ENCODE measurements at places on chromosomes 2 and 18. TPM values are rescaled to one million over a fixed set of nuclear protein-coding genes. Genes with fewer than 3 reads are reported as not detected.

DNA sequence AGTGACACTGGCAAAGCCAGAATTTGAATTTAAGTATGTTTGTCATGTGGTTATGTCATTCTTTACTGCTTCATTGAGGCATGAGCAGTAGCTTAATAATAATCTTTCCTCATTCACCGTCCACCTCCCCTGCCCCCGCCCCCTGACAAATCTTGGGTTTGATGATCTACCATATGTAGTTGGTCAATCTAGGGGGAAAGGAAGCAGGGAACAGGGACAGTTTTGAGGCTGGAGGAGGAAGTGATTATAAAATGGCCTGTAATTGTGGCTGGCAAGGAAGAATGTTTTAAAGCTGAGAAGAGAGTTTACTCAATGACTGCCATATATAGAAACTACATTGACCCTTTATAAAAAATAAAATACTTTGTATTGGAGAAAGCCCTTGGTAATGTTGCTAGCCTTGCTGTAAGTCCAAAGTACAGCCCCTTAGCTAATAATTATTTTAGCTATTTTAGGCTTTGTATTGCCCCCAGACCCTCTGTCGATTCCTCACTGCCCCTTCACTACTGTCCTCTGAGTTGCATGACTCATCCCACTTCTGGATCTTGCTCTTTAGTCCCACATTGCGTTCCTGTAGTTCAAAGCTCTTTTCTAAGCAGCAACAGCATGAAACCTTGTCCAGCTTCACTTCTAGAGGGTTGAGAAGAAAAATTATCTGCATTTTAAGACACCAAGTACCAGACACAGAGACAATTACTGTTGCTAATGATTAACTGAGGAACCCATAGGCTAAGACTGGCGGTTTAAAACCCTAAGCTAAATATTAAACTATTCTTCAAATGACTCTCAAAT lies 38.4 kb downstream of the PELI1 start:
- DNase-seq, result no peak

DNA sequence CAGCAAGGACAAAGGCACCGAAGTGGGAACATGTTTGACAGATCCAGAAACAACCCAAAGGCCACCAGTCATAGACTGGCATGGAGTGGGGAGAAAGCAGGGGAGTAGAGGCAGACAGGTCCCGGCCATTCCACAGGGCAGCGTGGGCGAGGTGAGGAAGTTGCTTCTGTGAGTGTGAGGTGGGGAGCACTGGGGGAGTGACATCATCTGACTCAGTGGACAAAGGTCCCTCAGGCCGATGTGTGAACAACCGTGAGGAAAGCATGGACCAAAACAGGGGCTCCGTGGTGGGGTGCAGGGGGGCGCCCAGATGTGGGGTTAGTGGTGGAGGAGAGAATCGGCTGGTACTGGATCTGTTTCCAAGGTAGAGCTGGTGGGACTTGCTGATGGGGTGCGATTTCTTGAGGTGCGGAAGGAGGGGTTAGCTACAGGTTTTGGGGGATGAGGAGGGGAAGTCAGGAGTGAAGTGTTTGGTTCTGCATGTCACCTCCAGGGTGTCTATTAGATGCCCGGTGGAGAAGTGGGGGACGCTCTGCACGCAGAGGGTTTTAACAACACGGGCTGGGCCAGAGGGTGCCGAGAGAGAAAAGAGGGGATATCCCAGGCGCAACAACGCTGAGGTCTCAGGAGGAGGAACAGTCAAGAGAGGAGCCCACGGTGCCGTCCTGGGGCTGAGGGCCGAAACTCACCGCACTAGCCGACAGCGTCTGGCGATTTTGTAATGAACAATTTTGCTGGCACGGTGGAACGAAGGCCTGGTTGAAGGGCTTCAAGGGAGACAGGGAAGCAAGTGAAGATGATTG lies 2.5 kb upstream of the SFT2D3 start:
- DNase-seq, result no peak

- no peak for DNase-seq
Observed at GRCh38 chr2:205764270-205764746, 82.0 kb downstream of the NRP2 start.

DNA sequence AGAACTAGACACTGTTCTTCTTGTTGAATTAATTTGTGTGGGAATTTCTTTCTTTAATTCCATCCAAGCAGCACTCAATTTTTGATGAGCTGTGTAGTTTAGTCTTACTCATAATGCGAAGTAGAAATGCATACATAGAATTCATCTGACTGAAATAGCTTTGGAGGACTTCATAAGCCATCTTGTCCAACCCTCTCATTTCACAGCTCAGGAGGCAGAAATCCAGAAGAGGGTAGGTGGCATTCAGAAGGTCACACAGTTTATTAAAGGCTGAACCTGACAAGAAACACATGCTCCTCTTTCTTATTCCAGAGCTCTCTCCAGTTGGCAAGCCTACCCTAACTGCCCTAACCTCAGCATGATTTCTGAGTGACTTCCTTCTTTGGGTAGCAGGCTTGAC lies 169.2 kb upstream of the NOSTRIN start:
- no peak for DNase-seq

DNA sequence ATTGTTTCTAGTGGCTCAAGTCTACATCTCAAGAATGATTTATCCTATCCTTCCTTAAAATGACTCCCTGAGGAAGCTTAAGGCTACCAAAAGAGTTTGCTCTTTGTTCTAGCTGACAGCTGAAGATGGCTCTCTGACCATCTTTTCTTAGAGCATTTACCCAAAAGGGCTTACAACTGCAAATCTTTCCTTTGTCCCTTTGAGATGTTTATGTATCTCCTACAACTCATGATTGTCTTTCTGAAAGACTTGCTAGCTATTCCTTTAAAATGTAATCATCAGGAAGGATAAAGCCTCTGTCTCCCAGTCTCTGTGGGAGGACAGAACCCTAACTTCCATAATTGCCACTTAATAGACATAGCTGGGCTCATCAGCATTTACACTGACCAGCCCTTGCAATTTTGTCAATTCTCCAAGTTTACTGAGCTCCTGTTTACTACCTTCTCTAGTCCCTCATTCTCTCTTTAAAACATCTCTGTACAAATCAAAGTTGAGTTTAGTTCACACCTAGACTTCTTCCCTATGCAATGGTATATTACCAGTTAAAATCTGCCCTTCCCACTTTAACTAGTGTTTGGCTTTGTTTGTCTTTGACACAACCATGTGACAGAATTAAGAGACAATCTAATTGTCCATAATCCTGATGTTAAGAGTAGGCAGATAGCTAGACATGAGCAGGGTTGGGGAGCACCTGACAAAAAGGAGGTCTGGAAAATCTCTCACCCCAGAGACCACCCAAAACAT lies 188.2 kb downstream of the PTH2R start:
- DNase-seq, result no peak

The SLC9A4 gene
- total RNA-seq, result not detected

The DLX1 gene
- total RNA-seq, result not detected

The TRPM8 gene
- 1.1 TPM for total RNA-seq

Measured in liver (tissue), 10 donors.